ENCODE measurements at places on chromosomes 6 and 20.
A peak's percentile ranks its signal among the peaks of the same experiment; 100 is the strongest.

- no peak for DNase-seq
Measured at GRCh38 chr20:32495217-32495565, 89.9 kb downstream of the NOL4L start.

DNA sequence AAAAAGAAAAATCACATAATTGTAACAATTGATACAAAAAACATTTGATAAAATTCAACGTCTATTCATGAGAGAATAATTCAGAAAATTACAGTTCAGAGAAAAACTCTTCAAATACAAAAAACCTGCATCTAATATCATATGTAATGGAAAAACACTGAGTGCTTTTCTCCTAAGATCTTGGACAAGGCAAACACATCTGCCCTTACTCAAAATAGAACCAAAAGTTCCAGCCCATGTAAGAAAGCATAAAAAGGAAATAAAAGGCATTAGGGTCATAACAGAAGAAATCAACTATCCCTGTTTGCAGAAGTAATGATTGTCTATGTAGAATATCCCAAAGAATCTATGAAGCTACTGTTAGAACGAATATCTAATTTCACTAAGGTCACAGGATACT, 721.4 kb downstream of the RFPL4B start:
- no peak for DNase-seq

DNA sequence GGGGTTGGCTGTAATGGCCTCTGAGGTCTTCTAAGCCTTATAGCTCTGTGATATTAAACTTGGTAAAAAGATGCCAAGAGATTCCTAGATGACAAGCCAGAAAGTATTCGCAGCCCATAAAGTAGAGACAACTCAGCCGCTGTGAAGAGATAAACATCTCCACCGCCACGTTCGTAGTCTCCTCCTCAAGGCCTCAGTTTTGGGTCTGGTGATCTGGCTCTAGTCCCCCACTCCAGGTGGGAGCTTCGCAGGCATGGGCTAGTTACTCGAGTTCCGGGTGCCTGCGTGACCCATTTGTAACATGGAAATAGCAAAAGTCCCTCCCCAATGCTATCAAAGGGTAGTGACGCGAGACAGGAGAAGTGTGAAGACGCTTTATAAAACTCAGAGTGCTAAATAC, 28.3 kb upstream of the AFDN start:
- DNase-seq: no peak

DNA sequence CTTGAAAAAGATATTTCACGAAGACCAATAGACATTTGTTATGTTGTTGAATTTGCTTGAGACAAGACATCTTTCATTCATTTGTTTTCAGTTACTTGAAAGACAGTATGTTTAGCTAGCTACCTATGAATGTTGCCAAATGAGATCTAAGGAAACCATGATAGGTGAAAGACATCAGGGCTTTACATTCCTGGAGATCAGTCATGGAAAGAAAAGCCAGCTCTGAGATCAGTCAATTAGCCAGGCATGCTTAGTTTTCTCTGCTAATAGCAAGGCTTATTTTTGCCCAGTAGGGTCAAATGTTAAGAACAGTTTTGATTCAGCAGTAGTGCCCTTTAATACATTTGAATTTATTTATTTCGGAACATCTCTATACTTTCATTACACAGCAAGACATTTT, 116.5 kb upstream of the EDN1 start:
- no peak for DNase-seq

GRCh38 chr6:137659871-137660270, 165.7 kb upstream of the OLIG3 start:
- DNase-seq: no peak

- no peak for DNase-seq
Measured at GRCh38 chr6:2966347-2966746, 5.0 kb downstream of the SERPINB6 start.

DNA sequence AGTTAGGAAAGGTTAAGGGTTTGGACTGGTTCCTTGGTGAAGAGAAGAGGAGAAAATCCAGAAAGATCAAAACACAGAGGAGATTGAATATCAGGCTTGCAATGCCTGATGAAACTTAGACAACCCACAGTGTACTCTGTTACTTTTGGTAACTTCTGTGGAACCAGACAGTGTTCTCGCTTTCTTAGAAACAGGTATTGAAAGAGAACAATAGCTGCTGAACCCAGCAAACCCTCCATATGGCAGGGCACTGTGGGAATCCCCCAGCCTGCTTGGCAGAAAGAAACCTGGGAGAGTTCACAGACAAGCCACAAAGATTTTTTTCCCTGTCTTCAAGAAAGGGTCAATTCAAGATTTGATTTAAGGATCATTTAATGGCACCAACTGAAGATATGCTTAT, 342.8 kb downstream of the FOXA2 start:
- no peak for DNase-seq

- DNase-seq: no peak
Measured at GRCh38 chr6:157787080-157787479, 36.0 kb upstream of the SNX9 start.

DNA sequence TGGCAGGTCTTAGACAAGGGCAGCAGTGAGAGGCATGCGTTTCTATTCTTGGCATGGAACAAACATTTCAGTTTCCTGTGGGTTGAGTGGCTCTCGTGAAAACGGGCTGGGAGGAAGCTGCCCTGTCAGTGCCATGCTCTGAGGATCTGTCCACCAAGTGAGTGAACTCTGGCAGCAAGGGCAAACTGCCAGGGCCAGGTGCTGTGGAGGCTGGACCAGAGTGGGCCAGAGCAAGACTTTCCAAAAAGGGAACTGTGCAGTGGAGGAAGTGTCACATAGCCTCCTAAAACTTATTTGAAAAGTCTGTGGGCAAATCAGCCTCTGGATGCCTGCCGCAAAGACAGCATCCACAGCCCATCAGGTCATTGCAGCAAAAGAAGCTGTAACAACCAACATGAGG, 44.2 kb upstream of the TAB2 start:
- peak; percentile 69 for DNase-seq

- DNase-seq: no peak
Measured at GRCh38 chr6:150081702-150082101, 12.8 kb upstream of the ULBP3 start.

DNA sequence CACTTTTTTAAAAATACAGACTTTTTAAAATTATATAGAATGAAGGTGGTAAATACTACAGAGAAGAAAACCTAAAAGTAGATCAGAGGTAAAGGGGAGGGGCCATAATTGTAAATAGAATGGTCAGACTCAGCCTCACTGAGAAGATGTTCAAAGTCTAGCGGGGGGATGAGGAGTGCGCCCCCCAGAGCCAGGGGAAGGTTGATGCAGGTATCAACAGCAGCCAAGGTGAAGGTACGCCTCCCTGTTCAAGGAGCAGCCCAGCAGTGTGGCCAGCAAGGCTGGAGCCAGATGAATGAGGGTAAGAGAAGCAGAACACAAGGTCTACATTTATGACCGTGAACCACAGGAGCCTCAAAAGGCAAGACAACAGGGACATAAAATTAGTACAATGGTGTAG, 204.1 kb downstream of the PTPRT start:
- no peak for DNase-seq

DNA sequence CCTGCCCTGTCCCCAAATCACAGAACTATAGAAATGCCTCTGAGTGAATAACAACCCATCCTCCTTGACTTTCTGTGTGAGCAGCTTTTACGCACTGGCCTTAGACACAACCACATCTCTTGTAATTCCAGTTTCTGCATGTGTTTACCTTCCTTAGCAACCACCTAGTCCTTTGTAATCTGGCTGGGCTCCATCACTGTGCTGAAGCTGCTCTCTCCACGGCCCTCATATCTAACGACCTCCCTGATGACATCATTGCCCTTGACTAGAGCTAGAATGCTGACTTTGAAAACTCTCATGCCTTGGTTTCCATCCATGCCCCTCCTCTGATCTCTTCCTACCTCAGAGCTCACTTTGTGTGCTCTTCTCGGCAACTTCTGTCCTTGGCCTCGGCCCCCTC, 30.5 kb upstream of the GLP1R start:
- DNase-seq: no peak

Data from inflammatory macrophage (primary cell).